ENCODE measurements at places on chromosomes 3 and 15.

- DNase-seq = no peak
Observed at GRCh38 chr15:49083401-49084284, 37.4 kb upstream of the SECISBP2L start.

DNA sequence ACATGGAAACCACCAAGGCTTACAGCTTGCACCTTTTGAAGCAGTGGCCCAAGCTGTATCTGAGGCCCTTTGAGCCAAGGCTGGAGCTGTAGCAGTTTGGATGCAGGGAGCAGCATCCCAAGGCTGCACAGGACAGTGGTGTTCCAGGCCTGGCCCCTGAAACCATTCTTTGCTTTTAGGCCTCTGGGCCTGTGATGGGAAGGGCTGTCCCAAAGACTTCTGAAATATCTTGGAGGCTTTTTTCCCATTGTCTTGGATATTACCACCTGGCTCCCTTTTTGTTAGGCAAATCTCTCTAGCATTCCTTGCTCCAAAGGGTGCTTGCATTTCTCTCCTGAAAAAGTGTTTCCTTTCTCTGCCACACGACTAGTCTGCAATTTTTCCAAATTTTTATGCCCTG lies 302.8 kb upstream of the MDFIC2 start:
- DNase-seq = no peak

DNA sequence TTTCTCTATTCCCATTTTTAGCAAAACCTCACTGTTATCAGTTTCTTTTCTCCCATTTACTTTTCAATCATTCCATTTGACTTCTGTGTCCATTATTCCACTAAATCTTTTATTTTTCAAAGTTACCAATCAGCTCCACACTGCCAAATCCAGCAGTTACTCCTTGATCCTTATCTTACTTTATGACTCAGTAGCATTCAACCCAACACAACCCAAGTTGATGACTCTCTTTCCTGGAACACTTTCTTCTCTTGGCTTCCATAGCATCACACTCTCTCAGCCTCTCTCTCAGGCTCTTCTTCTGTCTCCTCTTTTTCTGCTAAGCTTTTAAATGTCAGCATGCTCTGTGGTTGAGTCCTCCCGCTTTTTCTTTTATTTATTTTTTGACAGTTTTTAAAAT lies 36.3 kb downstream of the RASGRP1 start:
- DNase-seq = no peak

- no peak for DNase-seq
Observed at GRCh38 chr3:99640214-99640851, 1.9 kb downstream of the COL8A1 start.

DNA sequence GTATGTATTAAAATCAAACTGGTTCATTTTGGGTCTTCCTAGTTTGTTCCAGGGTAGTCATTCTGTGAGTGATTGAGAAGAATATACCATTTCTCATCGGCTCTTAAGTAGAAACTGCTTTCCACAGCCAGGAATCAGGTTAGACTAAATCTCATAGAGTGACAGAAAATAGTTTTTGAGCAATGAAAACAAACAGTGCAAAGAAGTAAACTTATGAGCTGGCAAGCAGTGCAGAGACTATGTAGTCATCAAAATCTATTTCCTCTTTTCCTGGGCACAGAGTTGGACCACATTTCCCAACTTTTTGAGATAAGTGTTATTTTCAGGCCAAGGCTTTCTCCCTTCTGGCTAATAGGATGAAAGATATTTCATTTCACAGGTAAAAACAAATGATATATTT lies 66.5 kb downstream of the UBE3A start:
- no peak for DNase-seq

GRCh38 chr15:29533647-29534046 lies 264.0 kb upstream of the NSMCE3 start:
- no peak for DNase-seq

- peak; percentile 51 for DNase-seq
Observed at GRCh38 chr3:112582244-112582874, 20.5 kb downstream of the SLC35A5 start.

GRCh38 chr3:126313580-126314304 lies 43.5 kb downstream of the KLF15 start:
- no peak for DNase-seq

- DNase-seq = peak; percentile 53
Observed at GRCh38 chr3:122356402-122356801, 26.6 kb downstream of the MIX23 start.

- DNase-seq = no peak
Observed at GRCh38 chr15:49328941-49329340, 94.1 kb upstream of the FGF7 start.

- DNase-seq = no peak
Observed at GRCh38 chr15:52178765-52179164, 12.4 kb downstream of the GNB5 start.

- DNase-seq = no peak
Observed at GRCh38 chr3:107965136-107965655, 125.6 kb downstream of the CD47 start.

- DNase-seq = no peak
Observed at GRCh38 chr3:14179114-14179465, 473 bp downstream of the LSM3 start.

- DNase-seq = no peak
Observed at GRCh38 chr3:183265834-183266417, 12.9 kb downstream of the B3GNT5 start.

GRCh38 chr3:39748763-39749162 lies 60.6 kb upstream of the MYRIP start:
- no peak for DNase-seq

GRCh38 chr15:66130496-66131034 lies 123.0 kb downstream of the MEGF11 start:
- peak; percentile 58 for DNase-seq

DNA sequence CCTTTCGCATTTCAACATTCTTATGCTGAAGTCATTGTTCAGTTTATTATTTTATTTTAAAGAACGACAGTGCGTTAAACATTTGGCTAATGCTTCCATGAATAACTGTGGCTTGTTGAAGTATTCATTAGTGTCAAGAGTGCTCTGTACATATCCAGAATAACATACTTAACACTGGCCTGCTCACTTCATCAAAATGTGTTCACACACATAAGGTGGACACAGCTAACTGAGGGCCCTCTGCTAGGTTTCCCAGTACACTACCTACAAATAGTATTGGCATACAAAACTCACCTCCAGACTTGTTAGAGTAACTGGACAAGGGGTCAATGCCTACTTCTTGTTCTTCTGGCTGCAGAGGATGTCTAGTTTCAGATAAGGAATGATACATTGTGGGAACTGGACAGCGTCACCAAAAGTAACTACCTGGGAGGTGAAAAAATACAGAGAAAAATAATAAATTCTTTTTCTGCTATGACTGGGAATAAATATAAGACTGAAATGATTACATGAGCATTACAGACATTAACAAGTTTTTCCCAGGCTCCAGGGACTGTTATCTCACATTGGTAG lies 234.2 kb downstream of the TBC1D5 start:
- DNase-seq = no peak

DNA sequence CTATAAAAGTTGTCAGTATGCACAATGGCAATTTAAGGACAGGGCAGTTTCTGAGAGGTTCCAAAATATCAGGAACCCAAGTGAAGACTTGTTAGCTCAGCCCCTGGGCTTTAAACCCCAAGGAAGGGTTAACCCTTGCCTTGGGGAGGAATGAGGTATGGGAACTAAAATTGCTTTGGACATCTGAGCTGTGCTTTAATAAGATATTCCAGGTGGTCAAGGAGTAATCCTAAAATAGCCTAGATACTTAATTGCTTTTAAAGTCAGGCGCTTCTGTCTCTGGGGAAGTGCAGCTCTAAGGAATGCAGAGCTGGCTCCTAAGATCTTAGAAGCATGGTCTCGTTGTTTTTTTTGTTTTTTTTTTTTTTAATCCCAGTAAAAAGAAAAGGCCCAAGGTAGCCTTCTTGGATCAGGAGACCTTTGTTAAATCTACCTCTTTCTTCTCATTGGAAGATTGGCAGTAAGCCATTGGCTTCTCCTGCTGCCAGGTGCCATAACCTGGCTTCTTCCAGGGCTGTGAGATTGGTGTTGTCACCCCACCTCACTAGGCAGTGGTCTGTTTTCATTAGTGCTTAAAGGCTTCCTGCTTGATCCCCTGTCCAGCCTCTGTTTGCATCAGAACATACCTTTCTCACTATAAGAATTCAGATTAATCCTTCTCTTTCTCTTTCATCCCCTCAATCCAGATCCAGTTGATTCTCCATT lies 24.5 kb downstream of the ARID3B start:
- peak; percentile 86 for DNase-seq

- no peak for DNase-seq
Observed at GRCh38 chr15:31160740-31161495, 59.4 kb upstream of the TRPM1 start.

DNA sequence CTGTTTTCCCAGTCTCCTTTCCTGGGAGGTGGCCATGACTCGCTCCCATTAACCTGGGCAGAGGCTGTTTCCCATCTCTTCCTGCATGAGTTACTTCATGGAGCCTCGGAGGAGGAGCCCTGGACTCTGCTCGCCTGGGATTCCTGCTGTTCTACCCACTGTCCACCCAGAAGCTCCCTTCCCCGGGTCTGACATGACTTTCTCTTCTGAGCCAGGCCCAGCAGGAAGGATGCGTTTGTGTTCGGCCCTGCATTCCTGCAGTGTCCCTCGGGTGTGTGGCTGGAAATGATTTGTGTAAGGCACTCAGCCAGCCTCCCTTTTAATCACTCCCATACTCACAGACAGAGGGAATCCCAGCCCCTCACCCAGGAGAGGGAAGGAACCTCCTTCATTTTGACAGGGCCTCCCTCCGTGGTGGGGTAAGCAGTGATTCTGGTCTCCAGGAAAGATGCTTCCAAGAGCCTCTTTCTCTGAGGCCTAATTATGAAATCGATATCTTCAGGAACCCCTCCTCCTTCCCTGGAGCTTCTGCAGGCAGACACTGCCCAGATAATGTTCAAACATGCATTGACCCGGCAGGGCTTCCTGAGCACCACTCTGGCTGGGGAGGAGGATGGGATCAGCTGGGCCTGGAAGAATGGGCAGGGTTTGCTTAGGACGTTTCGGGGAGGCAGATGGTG lies 41.6 kb upstream of the DLG1 start:
- DNase-seq = no peak

- DNase-seq = no peak
Observed at GRCh38 chr3:188055388-188055787, 98.6 kb upstream of the LPP start.

- no peak for DNase-seq
Observed at GRCh38 chr3:42851228-42851834, 24.3 kb downstream of the CYP8B1 start.

DNA sequence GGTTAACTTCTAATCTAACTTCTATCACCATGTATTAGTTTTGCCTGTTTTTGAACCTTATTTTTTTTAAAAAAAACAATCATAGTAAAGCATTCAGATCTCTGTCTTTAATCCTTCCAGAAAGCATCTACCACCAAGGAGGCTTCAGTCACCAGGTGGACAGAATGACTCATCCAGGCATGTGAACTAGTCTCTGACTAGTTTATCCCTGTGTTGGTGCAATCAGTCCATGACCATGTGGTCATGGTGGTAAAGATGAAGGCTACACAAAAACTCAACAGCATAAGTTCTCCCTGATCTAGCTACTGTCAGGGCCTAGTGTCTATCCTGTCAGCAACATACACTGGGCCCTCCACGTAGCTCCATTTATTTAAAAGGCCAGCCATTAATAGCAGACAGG lies 750.6 kb downstream of the AGBL1 start:
- no peak for DNase-seq

DNA sequence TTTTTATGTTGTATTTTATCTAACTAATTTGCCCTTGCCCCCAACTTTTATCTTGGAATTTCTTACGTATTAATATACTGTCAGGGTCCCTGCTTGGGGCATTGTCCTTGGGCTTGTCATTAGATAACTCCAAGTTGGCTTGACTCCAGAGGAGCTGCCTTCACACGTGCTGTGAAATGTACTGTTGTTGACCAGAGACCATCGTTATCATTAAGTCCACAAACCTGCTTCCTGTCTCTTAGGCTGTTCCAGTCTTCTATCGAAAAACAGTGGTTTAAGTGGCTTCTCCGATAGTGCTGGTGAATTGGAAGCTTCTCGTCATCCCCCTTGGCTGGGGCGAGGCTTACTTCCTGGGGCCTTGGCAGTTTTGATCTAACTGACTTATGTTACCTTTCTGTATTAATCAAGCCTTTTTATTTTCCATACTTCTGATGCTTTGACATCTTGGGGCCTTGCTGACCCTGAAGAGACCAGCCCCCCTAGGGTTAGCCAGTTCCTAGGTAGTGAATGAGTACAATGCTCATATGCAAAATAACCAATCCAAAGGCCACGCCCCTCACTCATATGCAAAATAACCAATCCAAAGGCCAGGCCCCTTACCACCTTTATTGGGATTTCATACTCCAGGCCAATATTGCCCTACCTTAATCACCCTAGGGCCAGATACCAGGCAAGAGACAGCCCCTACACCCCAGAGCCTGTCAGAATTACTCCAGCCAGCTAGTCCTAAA lies 164.5 kb downstream of the IGF1R start:
- no peak for DNase-seq

DNA sequence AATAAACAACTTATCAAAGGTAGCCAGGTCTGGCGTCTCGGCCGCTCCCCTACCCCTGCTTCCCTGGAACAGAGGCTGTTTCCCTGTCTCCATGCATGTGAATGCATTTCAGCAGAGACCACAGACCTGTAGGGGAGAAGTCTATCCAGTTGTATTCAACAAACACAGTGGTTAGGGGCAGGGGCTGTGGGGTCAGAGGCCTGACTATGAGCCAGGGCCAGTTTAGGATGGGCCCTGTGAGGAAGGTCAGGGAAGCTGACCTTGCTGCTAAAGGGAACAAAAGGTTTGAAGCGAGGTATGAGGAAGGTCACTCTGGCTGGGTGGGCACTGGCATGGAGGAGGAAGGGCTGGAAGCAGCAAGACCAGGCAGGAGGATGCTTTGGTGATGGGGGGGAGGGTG lies 184.6 kb downstream of the XXYLT1 start:
- DNase-seq = no peak

- no peak for DNase-seq
Observed at GRCh38 chr15:88664151-88664778, 25.4 kb downstream of the ISG20 start.

GRCh38 chr15:72368325-72368724 lies 7.5 kb downstream of the HEXA start:
- DNase-seq = no peak

DNA sequence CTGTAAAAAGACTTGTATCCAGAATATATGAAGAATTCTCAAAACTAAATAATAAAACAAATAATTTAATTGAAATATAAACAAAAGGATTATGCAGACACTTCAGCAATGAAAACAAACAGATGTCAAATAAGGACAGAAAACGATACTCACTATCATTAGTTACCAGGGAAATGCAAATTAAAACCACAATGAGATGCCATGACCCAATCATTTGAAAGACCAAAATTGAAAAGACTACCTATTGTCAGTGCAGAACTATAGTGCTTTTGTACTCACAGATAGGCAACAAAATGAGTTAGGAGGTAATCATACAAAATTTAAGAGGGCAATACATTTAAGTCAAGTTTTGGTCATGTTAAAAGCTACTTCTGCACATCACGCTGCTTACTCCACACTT lies 31.6 kb upstream of the OR5K4 start:
- DNase-seq = no peak

- DNase-seq = no peak
Observed at GRCh38 chr3:128859630-128860029, 19.8 kb upstream of the ACAD9 start.
